ENCODE measurements at places on chromosomes 11 and 22. TPM values are rescaled to one million over a fixed set of nuclear protein-coding genes. Genes with fewer than 3 reads are reported as not detected.

Gene CCDC81
- total RNA-seq = 18.2 TPM

Gene CRKL
- 49.0 TPM for total RNA-seq

Gene MPST
- total RNA-seq = 38.3 TPM

Gene RCN1
- 110 TPM for total RNA-seq

Gene C1QTNF5
- total RNA-seq = 0.11 TPM

Gene OLFML1
- 0.09 TPM for total RNA-seq

Gene ABCG4
- 0.05 TPM for total RNA-seq

Gene YIF1A
- 162 TPM for total RNA-seq

Gene OR8D1
- not detected for total RNA-seq

Gene ANKK1
- not detected for total RNA-seq

Gene TUB
- total RNA-seq = 2.3 TPM

Gene ZP1
- not detected for total RNA-seq
